Small intestine (tissue), 16 donors: ENCODE measurements at places on chromosomes 7 and 10. TPM values are rescaled to one million over a fixed set of nuclear protein-coding genes. Genes with fewer than 3 reads are reported as not detected.
A peak's percentile ranks its signal among the peaks of the same experiment; 100 is the strongest.

Gene SERPINE1
- 35.4 TPM for polyA plus RNA-seq

Gene PGAM2
- 2.0 TPM for polyA plus RNA-seq

Gene PDZD7
- polyA plus RNA-seq, result 38.5 TPM

GRCh38 chr7:112360681-112361080, 89.6 kb upstream of the IFRD1 start:
- H3K27me3 ChIP-seq, result no peaks in the 10 kb centered on the region
- H3K4me1 ChIP-seq, result no peaks in the 10 kb centered on the region
- no peak for DNase-seq
- no peak overlapping the region for H3K4me3 ChIP-seq

DNA sequence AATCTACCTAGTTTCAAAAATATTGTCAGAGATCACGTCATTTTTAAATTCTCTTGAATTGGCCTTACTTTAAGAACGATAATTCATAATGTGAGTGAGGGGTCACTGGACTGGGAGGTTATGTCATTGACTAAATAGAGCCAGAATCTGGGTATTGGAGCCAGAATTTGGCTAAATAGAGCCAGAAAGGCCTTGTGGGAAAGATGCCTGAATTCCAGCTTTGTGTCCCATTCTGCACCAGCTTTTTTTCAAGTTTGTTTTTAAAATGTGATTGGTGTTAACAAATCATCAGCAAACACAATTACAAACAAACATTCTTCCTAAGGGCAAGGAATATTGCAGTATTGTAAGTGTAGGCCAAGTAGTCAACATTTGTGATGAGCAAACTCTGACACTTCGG, 233.2 kb upstream of the PRKCQ start:
- H3K27ac ChIP-seq, result no peak overlapping the region
- no peaks in the 10 kb centered on the region for H3K36me3 ChIP-seq
- DNase-seq, result no peak
- no peaks in the 10 kb centered on the region for H3K4me1 ChIP-seq

GRCh38 chr10:21687266-21688008, 153.4 kb downstream of the MLLT10 start:
- no peak overlapping the region for H3K27ac ChIP-seq
- no peaks in the 10 kb centered on the region for H3K27me3 ChIP-seq
- no peaks in the 10 kb centered on the region for H3K36me3 ChIP-seq
- no peaks in the 10 kb centered on the region for H3K4me1 ChIP-seq
- DNase-seq, result no peak

GRCh38 chr7:128045766-128046165, 14.5 kb upstream of the LRRC4 start:
- no peak for DNase-seq
- H3K27ac ChIP-seq, result no peak overlapping the region
- H3K4me3 ChIP-seq, result no peak overlapping the region
- H3K27me3 ChIP-seq, result no peaks in the 10 kb centered on the region
- H3K36me3 ChIP-seq, result peaks cover 12% of the 10 kb centered on the region

- no peak overlapping the region for H3K27ac ChIP-seq
- H3K27me3 ChIP-seq, result no peaks in the 10 kb centered on the region
- no peak overlapping the region for H3K4me3 ChIP-seq
- no peak for DNase-seq
- H3K36me3 ChIP-seq, result no peaks in the 10 kb centered on the region
These were observed 95.8 kb downstream of the RAMP3 start for GRCh38 chr7:45253368-45253767.

- no peak for DNase-seq
- H3K27ac ChIP-seq, result no peak overlapping the region
- no peaks in the 10 kb centered on the region for H3K4me1 ChIP-seq
- H3K36me3 ChIP-seq, result peaks cover 4% of the 10 kb centered on the region
These were observed 45.7 kb downstream of the IMMP2L start for GRCh38 chr7:111516612-111517011.

- H3K36me3 ChIP-seq, result no peaks in the 10 kb centered on the region
- no peak for DNase-seq
- H3K27me3 ChIP-seq, result no peaks in the 10 kb centered on the region
- H3K4me3 ChIP-seq, result no peak overlapping the region
These were observed 90.0 kb downstream of the EGFR start for GRCh38 chr7:55108818-55109217.

- no peaks in the 10 kb centered on the region for H3K36me3 ChIP-seq
- no peaks in the 10 kb centered on the region for H3K27me3 ChIP-seq
- no peak overlapping the region for H3K27ac ChIP-seq
- H3K4me1 ChIP-seq, result no peaks in the 10 kb centered on the region
These were observed 28.1 kb downstream of the DCLRE1A start for GRCh38 chr10:113825791-113826190.

DNA sequence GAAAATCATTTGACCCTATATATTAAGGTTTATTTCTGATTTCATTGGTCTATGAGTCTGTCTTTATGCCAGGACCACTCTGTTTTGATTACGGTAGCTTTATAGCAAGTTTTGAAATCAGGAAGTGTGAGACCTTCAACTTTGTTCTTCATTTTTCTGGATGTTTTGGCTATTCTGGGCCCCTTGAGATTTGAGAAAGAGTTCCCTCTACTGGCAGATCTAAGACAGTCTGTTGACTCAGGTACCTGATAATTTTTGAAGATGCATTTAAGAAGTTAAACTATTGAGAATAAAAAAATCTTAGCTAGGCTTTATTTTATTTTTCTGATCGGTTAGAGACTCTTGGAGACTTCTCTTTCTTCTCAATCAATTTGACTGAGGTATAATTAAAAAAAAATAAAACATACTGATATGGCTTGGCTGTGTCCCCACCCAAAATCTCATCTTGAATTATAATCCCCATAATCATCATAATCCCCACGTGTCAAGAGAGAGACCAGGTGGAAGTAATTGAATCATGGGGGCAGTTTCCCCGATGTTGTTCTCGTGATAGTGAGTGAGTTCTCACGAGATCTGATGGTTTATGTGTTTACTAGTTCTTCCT, 209.2 kb downstream of the SNX10 start:
- DNase-seq, result no peak
- no peaks in the 10 kb centered on the region for H3K36me3 ChIP-seq
- H3K27ac ChIP-seq, result no peak overlapping the region
- H3K4me3 ChIP-seq, result no peak overlapping the region
- no peaks in the 10 kb centered on the region for H3K4me1 ChIP-seq

GRCh38 chr7:76380623-76380966, 21.8 kb upstream of the YWHAG start:
- no peaks in the 10 kb centered on the region for H3K27me3 ChIP-seq
- H3K36me3 ChIP-seq, result no peaks in the 10 kb centered on the region
- H3K4me1 ChIP-seq, result peaks cover 2% of the 10 kb centered on the region

DNA sequence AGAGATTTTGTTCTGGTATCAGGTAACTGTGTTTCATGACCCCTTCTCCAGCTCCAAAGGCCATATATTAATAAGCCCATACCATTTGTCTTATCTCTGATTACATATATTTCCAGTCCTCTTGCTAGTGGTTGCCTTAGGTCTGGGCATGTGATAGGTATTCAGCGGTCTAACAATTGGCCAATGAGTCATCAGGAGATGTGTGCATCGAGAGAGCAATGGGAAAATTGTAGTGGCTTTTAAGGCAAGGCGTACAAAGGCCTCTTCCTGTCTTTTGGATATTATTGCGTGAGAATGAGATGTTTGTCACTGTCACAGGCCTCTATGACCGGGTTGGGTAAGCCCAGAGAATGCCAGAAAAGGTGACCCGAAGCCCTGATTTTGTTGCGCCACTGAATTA, 38.6 kb upstream of the SFRP5 start:
- no peaks in the 10 kb centered on the region for H3K27me3 ChIP-seq
- DNase-seq, result peak; percentile 80
- H3K4me1 ChIP-seq, result no peaks in the 10 kb centered on the region
- H3K36me3 ChIP-seq, result no peaks in the 10 kb centered on the region
- peak overlapping the region; percentile 75 for H3K27ac ChIP-seq
- H3K4me3 ChIP-seq, result no peak overlapping the region

DNA sequence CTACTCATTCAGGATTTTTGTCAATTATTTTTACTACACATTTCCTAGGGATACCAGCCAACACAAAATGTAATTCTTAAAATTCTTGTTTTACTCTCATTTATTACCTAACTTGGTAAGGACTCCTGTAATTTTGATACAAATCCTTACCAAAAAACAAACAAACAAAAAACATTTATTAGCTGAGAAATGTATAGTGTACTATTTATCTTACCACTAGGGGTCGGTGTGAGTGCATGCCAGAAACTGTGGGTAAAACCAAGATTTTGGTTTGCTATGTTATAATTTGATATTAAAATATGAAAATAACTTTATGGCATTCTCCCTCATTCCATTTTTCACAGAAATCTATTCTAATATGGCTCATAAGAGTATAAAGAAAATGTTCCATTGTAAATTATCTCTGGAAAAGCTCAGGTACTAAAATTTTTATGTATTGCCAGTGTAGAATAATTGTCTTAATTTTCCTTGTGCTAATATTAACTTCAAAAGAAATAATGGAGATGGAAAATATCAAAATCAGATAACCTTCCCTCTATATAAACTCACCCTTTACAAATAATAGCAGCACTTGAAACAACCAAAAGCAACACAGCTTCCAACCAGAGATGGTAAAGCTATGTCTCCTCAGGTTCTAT, 290.8 kb upstream of the PCDH15 start:
- H3K4me1 ChIP-seq, result no peaks in the 10 kb centered on the region
- DNase-seq, result peak; percentile 2
- H3K36me3 ChIP-seq, result no peaks in the 10 kb centered on the region
- H3K4me3 ChIP-seq, result no peak overlapping the region
- no peaks in the 10 kb centered on the region for H3K27me3 ChIP-seq
- no peak overlapping the region for H3K27ac ChIP-seq

DNA sequence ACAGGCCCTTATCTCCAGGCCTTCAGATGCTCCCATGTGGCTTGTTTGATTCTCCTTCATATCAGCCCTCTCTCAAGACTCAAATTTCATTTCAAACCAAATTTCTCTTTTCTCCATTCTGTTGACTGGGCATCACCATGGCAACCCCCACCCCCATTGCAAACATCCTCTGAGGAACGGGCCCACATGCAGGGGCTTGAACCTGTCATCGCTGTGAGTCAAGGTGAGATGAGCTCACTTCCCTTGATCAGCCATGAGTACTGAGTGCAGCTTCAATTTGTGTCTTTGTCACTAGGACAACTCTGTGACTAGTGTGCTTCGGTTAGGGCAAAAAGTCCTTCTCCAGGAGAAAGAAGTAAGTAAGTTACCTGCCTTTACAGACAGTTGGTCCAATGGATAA, 41.9 kb downstream of the CALML3 start:
- H3K27ac ChIP-seq, result no peak overlapping the region
- no peaks in the 10 kb centered on the region for H3K4me1 ChIP-seq
- no peaks in the 10 kb centered on the region for H3K36me3 ChIP-seq
- no peak for DNase-seq
- H3K27me3 ChIP-seq, result no peaks in the 10 kb centered on the region
- no peak overlapping the region for H3K4me3 ChIP-seq

DNA sequence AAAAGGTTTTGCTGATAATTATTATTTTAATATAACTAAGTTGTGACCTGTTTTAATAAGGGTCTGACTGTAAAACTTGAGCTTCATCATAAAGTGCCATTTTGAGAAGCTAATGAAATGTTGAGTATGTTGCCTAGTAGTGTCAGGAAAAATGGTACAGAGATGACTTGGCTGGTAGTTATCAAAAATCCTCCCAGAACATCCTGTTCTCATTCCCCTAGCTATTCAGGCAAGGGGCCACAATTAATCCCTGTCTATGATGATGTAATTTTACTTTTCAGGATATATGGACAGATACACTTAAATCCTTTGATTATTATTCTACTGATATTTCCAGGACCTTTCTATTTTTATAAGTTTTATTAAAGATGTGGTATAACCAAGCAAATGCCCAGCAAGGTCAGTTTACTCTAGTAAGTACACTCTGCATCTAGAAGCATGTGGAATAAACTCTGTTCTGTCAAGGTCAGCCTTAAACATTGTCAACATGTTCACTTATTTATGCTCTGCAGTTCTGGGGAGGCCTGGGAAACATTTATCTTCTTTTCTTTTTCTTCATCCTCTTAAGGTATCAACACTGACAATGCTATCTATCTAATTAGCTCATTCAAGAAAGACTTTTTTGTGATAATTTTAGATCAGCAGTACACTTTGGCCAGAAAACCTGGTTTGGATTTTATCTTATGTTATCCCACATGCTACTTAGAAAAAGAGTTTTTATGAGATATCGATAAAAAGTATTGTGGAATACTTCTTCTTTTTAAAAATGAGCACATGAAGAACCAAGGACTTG, 32.1 kb downstream of the BTRC start:
- no peak for DNase-seq
- H3K27me3 ChIP-seq, result no peaks in the 10 kb centered on the region
- no peak overlapping the region for H3K27ac ChIP-seq
- no peak overlapping the region for H3K4me3 ChIP-seq
- no peaks in the 10 kb centered on the region for H3K36me3 ChIP-seq
- H3K4me1 ChIP-seq, result no peaks in the 10 kb centered on the region

DNA sequence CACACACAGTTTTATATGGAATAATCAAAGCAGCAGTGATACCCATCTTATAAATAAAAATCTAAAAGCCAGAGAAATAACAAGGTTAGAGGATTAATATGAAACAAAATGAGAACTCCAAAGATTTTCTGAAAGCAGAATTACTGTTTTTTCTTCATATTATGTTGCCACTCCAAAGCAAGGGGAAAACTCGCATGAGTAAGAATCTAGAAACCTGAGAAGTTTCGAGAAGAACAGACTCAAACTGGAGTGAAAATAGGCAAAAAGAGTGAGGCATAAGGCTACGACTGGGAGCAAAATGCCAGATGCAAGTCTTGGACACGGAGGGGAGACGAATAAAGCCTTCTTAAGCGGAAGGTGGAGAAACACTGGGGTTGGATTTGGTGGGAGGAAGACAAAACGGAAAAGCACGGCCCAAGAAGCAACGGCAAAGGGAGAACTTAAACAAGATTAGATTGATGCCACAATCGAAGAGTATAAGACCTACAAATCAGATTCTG, 923 bp downstream of the TNPO3 start:
- H3K4me3 ChIP-seq, result peak overlapping the region; percentile 97
- no peaks in the 10 kb centered on the region for H3K27me3 ChIP-seq
- no peak for DNase-seq
- peak overlapping the region; percentile 92 for H3K27ac ChIP-seq
